Activated T-cell treated with anti-CD3 and anti-CD28 coated beads for 48 hours (primary cell): ENCODE measurements at places on chromosomes 6 and 20.

DNA sequence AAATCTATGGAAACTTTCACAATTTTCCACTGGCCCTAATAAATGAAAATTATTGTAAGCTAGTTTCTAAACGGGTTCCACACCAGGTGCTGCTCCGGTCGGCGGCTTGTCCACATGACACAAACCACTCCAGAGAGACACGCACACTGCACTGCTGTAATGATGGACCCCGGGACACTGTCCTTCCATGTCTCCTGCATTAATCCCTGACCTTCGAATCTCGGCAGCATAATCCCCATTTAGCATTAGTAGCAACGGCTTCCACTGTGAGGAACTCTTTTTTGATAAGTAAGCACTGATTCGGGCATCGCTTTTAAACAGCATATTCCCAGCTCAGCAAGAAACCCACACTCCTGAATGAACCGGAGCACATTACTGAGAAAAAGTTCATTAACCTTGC is 43.5 kb downstream of the INSM1 start:
- DNase-seq: no peak

GRCh38 chr6:16301511-16301910 is 63.1 kb downstream of the GMPR start:
- no peak for DNase-seq

DNA sequence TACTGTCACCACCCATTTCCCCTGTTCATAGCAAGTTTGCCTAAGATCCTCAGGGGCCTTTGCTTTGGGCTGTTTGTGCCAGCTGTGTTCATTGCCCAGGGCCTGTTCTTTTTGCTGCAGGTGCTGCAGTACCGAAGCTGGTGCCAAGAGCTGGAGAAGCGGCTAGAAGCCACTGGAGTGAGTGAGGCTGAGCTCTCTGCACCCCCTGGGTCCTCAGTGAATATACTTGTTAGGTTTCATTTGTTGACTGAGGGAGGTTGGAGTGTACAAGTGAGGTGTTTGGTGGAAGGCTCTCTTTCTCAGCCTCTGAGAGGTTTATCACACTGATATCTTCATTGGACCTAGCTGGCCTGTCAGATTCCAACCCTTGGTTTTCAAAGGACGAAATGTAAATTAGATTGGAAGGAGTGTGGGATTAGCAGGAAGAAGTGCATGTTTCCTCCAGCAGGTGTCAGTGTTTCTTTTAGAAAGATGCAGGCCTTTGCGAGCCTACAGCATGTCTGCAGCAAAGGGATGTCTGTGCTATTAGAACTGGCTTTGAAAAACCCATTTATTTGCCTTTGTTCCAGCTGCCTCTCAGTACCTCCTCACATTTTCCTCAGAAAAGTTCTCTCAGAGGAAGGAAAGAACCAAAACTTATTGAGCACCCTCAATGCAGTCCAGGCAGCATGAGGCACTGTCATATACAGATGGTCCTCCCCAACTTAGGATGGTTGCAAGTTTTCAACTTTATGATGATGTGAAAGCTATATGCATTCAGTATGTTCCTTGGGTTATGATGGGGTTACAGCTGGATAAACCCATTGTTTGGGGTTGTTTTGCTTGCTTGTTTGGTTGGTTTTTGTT is 8.3 kb downstream of the CEP250 start:
- DNase-seq: peak; percentile 21

- no peak for DNase-seq
Observed at GRCh38 chr6:89042664-89043063, 37.9 kb upstream of the PNRC1 start.

DNA sequence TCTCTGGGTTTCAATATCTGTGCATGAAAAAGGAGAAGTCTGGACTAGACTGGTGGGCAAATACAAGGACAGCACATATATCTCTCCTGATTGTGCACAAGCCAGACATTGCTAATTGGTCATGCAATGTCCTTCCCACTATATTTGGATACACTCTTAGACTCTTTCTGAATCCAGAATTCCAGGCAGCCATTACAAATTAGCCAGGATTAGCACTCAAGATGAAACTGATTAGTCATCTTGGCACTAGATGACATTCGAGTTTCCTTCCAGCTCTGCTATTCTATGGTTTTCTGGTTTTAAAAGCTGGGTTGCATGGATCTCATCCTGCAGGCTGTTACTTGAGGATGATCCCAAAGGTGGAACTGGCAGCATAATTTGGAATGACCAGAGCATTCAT is 73.2 kb downstream of the SCP2D1 start:
- no peak for DNase-seq

- no peak for DNase-seq
Observed at GRCh38 chr20:24185791-24186190, 197.2 kb upstream of the GGTLC1 start.

GRCh38 chr6:2116496-2116895 is 128.9 kb downstream of the GMDS start:
- DNase-seq: no peak

DNA sequence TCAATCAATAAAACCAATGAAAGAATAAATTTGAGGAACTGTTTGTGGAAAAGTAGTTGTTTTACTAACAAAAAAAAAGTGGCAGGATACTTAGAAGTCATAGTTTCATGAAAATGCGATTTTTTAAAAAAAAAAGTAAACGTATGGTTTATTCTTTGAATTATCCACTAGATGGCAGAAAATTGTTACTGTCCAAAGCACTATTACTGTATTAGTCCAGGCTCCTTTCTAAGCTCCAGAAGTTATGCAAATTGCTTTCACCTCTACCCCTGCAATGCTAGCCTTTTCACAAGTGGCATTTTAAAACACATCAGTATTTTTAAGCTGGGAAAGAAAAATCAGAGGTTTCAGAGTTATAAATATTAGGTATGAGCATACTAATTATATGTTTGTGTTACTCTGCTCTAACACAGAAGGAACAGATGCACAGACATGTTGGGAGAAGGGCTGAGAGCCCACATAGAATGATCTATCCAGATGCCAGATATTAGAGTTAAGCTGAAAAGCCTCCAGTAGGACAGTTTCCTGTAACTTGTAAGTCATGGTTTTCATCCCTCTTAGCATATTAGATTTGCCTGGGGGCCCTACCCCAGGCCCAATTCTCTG is 63.9 kb downstream of the FHL5 start:
- DNase-seq: no peak

DNA sequence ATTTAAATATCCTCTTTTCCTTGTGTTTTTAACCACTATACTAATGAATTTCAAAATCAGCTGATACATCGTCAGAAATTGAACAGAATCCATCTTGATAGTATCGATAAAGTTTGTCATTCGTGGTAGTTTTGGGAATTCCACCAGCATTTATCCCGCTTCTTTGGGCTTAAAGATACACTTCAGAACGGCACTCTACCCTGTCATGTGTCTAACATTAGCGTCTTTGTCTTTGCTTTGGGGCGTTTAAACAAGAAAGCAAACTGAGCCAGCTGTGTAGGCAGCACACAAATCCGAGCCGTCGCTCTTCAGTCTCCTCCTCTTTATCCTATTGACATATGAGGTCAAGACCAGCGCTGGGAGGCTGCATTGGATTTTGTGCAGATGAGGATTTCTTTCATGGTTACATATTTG is 27.5 kb upstream of the NHSL1 start:
- no peak for DNase-seq

DNA sequence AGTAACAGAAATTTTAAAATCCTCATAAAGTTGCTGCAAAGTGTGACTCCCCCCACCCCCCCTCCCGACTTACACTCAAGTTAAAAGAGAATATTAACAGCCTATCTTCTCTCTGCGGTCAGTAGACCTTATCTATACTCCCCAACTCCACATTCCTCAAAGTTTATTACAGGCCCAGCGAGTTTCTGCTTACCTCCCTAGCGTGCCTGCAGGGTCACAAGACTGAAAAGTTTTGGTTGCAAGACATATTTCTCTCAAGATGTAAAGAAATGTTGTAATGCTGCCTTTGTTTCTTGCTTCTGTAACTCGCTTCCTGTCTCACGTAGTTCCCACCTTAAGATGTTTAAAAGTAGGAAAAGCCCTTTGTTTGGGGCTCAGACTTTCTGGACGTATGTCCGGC is 699.6 kb downstream of the PHF3 start:
- no peak for DNase-seq

DNA sequence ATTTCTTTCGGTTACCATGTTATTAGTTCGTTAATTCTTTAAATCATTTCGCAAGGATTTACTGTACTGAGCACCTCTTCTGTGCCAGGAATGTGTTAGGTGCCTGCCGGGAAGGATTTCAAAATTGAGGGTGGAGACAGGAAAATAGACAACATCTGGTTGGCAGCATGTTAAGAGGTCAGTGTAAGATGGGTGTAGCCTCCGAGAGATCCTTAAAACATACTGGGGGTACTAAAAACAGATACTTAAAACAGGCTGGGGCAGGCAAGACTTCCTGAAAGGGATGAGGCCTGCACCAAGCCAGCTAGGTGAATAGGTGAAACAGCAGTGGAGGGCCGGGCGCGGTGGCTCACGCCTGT is 178.0 kb upstream of the SGK1 start:
- DNase-seq: no peak

DNA sequence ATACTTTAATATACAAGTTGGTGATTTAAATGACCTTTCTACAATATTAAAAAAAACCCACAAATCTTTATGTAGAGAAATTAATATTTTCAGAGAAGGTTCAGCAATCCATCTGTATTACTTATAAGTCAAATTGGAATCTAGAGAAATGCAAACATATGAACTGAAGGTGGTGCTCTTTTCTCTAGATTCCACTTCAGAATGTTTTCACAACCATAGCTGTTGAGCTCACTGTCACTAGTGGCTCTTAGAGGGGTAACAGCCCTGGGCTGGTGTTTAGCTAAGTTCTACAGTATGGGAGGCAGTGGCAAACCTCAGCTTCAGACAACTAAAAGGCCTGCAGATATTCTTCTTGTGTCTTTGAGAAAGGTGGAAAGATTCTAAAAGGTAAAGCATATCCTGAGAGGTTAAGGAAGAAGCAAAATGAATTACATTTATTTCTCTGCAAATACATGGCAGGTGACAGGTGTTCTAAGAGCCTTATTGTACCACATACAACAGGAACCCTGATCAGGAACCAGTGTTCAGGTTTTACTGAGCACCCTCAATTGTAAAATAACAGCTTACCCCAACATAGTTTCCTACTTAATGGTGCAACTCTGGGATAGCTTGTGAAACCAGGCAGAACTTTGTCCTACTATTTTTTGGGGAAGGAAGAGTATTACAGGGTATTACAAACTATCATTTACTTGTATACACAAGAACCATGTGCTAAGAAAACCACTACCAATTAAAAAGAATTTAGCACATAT is 56.6 kb upstream of the SAMHD1 start:
- no peak for DNase-seq

DNA sequence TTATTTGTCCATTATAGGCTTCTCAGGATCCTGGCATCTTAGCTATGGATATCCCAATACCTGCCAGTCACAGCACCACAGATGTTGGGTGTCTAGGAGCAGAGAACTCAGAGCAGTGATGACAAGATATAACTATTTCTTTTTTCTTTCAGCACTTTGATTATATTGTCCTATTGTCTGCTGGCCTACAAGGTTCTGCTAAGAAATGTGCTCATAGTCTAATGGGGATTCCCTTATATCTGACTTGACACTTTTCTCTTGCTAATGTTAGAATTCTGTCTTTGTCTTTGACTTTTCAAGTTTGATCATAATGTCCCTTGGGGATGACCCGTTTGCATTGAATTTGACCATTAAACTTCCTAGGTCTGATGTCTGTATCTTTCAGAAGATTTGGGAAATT is 270.4 kb downstream of the OGFRL1 start:
- no peak for DNase-seq

DNA sequence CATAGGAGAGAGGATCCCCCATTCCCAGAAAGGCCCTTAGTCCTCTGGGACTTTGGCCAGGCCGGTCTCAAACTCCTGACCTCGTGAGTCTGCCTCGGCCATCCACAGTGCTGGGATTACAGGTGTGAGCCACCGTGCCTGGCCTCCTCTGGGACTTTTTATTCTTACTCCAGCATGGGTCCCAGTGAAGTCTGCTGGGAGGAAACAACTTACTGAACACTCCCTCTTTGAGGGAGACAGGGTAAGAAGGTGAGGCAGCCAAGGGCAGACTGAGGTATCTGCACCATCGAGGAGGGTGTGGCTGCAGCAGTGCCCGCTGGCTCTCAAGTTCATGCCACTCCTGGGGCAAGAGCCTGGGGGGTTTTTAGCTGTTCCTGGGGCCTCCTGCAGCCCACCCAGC is 2.4 kb downstream of the BAK1 start:
- no peak for DNase-seq

DNA sequence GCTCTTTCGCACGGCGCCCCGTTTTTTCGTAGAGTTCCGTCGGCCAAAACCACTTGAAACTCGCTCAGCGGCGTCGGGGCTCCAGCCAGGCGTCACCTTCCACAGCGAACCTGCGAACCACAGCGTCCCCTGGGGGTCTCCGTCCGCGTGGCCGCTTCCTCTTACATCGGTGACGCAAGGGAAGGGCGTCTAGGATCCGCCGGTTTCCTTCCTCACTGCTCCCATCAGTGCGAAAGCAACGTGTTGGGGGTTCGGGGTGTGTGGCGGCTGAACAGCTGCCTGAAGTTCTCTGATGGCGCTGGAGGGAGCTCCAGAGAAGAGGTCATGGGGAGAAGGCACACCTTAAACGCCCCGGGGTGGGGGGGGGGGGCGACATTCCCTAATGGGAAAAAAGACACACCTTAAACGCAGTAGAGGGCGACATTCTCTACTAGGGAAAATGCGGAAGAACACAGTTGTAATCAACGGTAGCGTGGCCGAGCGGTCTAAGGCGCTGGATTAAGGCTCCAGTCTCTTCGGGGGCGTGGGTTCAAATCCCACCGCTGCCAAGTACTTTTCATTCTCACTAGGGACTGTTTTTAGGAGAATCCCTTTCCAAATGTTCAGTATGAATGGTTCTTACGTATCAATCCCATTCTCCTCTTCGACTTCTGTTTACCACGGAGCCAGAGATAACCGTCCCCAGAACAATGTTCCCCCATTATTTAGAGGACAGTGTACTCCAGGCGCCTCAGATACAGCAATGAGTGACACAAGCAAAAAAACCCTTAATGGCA is 16.4 kb downstream of the ZNF311 start:
- peak; percentile 79 for DNase-seq

GRCh38 chr6:138977242-138977641 is 10.8 kb downstream of the REPS1 start:
- no peak for DNase-seq

- no peak for DNase-seq
Observed at GRCh38 chr6:110900028-110900598, 25.5 kb downstream of the AMD1 start.

GRCh38 chr20:37630993-37631392 is 62.8 kb upstream of the CTNNBL1 start:
- DNase-seq: no peak
